ENCODE measurements at places on chromosomes 5 and 9. TPM values are rescaled to one million over a fixed set of nuclear protein-coding genes. Genes with fewer than 3 reads are reported as not detected.

GRCh38 chr5:81188962-81189361, 44.2 kb upstream of the CKMT2 start:
- no peak for DNase-seq

GRCh38 chr5:159332800-159333544, 2.7 kb upstream of the IL12B start:
- DNase-seq = no peak

- no peak for DNase-seq
Measured at GRCh38 chr9:109769250-109769649, 10.7 kb upstream of the PALM2AKAP2 start.

- no peak for DNase-seq
Measured at GRCh38 chr5:140480310-140481014, 67.0 kb upstream of the EIF4EBP3 start.

- DNase-seq = no peak
Measured at GRCh38 chr9:88821033-88821745, 170.1 kb upstream of the S1PR3 start.

- DNase-seq = no peak
Measured at GRCh38 chr5:180208435-180209081, 453 bp downstream of the RASGEF1C start.

DNA sequence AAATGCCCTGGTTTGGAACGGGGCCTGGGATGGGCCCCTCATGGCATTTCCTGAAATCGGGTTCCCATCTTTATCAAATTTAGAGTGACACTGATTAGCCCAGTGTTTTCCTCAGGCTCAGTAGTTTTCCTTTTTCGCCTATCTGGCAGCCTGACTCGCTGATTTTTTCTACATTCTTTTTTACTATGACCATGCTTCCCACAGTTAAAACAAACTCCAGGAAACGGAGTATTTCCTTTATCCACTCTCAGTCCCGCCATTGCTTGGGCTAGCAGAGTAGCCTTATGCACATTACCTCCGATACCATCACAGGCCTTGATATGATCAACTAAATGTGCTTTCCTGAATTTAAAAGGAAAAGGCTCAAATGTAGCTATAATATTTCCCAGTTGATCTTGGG, 5.5 kb downstream of the OR1Q1 start:
- no peak for DNase-seq

PCDHA13 gene
- not detected for total RNA-seq

DNA sequence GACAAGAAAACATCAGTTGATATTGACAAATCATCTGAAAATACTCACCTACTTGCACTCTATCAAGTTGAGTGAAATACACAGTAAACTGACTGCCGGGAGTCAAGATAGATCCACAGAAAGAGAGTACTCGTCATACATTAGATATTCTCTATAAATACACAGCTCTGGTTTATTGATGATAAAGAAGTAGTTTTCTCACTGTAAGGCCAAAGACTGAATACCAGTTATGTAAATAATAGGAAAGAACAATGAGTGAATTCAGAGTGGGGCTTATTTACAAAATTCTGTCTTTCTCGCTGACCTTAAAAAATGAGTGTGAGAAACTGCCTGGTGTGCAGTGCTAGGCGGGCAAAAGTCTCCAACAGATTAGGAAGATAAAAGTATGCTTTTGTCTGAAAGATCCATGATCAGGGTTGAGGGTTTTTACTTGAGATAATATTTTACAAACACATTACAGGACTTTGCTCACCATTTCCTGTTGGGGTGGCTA, 341.0 kb downstream of the KCTD16 start:
- no peak for DNase-seq

DNA sequence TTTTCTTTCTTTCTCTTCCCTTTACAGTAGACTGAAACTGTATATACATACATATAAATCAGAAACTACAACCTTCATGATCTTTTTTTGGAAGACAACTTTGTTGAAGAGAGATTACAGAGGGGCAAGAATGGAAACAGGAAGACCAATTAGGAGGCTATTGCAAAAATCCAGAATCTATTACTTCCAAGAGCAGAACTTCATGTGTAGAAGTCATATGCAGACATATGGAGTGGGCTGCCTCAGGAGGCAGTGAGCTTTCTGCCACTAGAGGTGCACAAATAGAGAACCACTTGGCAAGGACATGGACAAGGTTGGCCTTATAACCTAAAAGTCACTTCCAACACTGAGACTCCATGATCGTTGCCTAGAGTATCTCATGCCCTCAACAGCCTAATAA, 157.8 kb upstream of the NR4A3 start:
- DNase-seq = no peak

GRCh38 chr9:133048595-133048994, 13.2 kb upstream of the CEL start:
- DNase-seq = no peak

NSG2 gene
- not detected for total RNA-seq

DNA sequence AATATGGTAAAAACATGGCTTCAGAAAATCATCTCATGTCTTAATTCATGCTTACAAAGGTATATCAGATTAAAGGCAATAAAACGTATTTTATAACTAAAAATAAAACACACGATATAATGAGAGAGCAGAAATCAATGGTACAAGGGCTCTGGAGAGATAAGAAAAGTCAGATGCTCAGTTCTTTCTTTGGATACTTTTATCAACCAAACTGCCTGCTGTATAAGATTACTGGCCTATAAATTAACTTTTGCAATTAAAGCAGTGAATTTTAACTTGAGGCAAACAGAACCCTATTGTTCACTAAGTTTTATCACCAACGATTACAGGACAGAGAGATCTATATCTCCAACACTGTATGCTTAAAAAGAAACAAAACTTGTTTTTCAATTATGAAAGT, 42.1 kb upstream of the HNRNPA0 start:
- no peak for DNase-seq

- DNase-seq = no peak
Measured at GRCh38 chr5:127562252-127562651, 44.8 kb downstream of the PRRC1 start.

GRCh38 chr5:172769616-172770373, 1.2 kb downstream of the DUSP1 start:
- no peak for DNase-seq

GRCh38 chr5:179504600-179505396, 45.6 kb upstream of the RUFY1 start:
- DNase-seq = no peak

IL9 gene
- total RNA-seq = 198 TPM

GRCh38 chr9:83266331-83266665, 203.4 kb upstream of the RASEF start:
- no peak for DNase-seq

GRCh38 chr9:111828193-111828592, 33.5 kb upstream of the SHOC1 start:
- no peak for DNase-seq

DNA sequence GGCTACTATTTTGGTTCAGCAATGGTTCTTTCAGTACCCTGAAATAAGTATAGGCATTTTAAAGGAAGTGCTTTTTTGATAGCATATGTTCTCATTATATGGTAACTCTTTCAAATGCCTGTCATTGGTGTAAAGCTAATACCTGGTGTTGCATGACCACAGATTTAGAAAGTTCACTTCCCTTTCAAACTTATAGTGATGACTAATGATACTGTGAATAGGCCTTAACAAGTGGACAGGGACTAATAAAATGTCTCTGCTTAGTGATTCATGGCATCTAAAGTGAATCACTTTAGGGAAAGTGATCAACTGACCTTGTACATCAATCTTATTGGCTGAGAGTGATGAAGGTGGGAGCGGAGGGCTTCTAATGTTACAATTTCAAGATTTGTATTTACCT, 21.6 kb downstream of the MRPL22 start:
- DNase-seq = no peak

DEPDC1B gene
- 2.4 TPM for total RNA-seq

DMRT1 gene
- total RNA-seq = not detected

DNA sequence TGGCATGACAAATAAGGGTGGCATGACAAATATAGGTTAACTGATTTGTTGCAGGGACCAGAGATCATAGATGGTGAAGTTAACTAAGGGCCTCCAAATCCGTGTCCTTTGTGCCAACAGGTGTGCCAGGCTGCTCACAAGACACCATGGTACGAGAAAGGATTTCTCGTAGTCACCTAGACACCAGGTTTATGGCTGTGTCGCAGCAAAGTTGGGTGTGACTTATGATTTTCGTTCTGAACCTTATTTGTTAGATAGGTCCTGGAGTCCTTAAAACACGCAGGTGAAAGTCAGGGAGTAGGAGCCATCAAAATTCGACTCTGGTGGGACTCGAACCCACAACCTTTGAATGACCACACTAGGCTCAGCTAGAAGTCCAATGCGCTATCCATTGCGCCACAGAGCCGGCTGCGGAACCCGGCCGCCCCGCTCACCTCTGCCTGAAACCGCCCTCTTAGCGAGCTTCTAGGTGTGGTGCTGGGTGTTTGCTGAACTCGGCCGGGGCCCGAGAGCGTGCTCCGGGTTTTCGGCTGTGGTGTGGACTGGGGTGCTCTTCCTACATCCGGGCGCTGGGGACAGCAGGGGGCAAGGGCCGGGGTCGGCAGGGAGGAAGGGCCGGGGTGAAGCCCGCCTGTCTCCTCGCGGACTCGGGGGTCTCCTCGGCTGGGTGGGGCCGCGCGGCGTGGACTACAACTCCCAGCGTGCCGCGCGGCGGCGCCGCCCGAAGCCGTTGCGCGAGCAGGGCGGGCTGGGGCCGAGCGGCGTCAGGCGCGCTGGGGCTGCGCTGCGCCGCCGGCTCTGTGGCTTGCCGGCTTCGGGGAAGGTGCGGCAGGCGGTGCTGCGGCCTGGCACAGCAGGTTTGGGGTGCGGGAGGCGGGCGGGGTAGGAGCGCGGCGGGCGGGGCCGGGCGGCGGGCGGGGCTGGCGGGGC, at the start of gene SLC27A4:
TSS of gene SLC27A4 (plus strand) at position 767 of the 930 bp plus-strand sequence. CDS start 2,606 bp downstream, outside the sequence.
- peak; percentile 71 for DNase-seq

DNA sequence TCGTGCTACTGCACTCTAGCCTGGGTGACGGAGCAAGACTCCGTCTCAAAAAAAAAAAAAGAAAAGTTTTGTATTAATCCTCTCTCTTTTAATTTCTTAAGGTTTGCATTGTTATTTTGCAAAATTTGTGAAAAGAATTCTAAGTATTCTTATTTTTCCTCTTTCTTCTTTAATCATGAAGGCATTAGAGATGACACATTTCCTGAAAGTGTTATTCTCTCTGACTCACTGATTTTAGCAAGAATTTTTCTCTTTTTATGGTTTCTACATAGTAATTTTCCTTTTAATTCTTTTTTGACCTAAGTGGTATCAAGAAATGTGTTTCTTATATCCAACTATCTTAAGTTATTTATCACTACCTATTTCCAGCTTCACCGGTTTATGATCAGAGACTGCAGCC, 78.0 kb downstream of the NSUN2 start:
- DNase-seq = no peak

DNA sequence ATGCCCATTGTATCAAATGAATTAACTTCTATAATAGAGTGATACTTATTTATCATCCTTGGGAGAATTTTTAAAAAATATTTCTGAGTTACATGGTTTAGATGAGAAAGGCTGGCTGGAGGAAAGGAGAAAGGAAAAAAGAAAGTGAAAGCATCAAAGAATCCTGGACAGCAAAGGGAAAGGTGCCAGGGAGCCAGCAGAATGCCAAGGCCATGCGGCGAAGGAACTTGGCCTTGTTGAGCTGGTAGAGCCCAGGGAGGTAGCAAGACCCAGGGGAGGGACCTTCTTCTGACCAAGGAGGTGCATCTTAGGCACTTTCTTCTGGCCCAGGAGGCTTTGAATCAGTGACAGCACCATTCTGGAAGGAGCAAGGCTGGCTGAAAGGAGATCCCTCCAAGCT, 240.5 kb downstream of the ENC1 start:
- DNase-seq = no peak

B4GALT7 gene
- 35.5 TPM for total RNA-seq

DNA sequence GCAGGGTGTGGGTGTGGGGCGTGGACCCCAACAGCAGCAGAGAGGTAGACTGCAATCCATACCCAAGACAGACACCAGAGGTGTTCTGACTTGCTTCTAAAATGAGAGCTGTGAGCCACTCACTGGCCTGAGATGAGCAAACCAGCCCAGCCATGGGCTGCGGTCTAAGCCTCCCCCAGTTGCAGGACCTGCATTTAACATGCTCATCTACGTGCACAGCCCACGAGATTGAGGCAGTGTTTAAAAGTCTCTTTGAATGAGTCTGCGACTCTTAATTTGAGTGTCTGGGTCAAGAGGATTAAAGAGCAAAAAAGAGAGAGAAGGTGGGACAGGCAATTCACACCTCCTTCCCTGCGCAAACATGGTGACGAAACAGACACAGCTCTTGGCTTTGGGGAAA, 5.9 kb downstream of the SURF4 start:
- no peak for DNase-seq

- DNase-seq = no peak
Measured at GRCh38 chr5:17680737-17681136, 46.5 kb downstream of the TAF11L14 start.

WDR5 gene
- 71.1 TPM for total RNA-seq

GRCh38 chr5:71996789-71997188, 110.5 kb upstream of the MAP1B start:
- no peak for DNase-seq

- DNase-seq = peak; percentile 88
Measured at GRCh38 chr5:141968914-141969608, at the start of gene RNF14. RNF14 (plus strand) TSS chr5:141969105; CDS start chr5:141973589, 4,484 bp downstream.

DNA sequence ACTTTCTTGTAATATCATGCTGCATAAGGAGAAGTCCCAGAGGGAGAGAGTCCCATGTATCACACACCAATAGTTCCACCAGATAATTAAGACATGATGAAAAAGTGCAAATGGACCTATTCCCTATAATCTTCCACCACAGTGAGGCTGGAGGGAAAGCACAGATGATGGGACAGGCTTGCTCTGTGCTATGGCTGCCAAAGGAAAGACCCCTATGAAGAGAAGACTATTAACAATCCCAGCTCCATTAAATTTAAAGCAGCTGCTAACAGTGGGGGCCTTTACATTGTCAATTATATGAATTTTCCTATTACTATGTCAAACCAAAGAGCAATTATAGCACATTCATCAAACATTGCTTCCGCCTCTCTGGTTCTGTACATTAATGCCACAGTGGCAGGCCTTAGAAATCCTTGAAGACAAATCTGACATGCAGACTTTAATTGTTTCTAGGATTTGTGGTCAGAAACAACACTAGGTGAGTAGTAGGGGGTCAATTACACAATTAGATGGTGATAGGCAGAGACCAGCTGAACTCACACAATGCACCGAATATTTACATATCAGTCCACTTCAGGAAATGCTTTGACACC, 551.3 kb downstream of the TLE1 start:
- DNase-seq = no peak

GRCh38 chr5:160469156-160470144, 47.8 kb downstream of the PTTG1 start:
- DNase-seq = no peak

OGN gene
- not detected for total RNA-seq

TIMD4 gene
- total RNA-seq = 1.4 TPM

- no peak for DNase-seq
Measured at GRCh38 chr5:2861605-2862004, 110.1 kb upstream of the IRX2 start.

DNA sequence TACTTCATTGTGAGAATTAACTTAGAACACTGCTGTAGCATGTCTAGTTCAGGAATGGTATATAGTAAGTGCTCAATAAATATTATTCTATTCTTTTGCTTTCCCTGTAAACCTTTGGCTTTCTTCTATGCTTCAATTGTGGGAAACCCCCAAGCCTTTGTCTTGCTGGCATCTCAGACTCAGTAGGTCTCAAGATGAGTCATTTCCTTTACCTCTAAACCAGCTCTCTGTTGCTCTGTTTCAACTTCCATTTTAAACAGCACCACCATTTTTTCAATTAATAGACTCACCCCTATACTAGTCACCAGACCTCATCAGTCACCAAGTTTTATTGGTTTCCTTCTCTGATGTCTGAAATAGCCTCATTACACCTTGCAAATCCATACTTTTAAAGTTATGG, 43.5 kb downstream of the DMAC1 start:
- no peak for DNase-seq

All from activated T-cell treated with anti-CD3 and anti-CD28 coated beads, Interleukin-2, amount 50 U/mL, for 4 hours (primary cell).